Ovary (tissue), 10 donors: ENCODE measurements at places on chromosomes 12 and 14.

DNA sequence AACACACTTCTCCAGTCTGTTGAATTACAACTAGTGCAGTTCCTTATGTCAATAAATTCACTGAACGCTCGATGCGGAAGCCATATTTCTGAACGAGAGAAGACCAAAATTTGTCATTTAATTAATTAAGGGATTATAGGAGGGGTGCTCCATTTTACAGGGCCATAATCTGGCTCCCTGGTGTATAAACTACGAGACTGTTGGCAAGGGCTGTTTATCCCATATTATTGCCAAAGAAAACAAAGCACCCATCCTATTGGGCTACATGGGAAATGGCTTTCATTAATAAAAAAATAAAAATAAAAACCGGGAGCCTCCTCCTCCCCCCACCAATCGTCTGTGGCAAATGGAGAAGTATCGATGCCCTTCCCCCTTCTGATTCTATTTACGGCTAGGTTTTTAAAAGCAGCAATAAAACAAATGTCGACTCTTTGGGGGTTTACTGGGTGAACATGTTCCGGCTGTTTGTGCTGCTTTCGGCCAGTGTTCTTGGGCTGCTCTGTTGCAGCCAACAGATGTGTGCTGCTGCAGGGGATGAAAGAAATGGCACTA lies 24.8 kb downstream of the ATF7 start:
- DNase-seq: no peak

GRCh38 chr14:103528146-103528586 lies 830 bp upstream of the TRMT61A start:
- DNase-seq: no peak

DNA sequence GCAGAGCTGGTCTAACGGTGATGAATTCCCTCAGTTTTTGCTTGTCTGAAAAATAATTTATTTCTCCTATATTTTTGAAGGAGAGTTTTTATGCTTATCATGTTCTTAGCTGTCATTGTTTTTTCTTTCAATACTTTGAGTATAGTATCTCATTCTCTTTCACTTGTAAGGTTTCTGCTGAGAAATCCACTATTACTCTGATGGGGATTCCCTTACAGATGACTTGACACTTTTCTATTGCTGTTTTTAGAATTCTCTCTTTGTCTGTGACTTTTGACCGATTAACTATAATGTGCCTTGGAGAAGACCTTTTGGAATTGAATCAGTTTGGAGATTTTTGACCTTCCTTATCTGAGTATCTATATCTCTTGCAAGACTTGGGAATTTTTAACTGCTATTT lies 139.6 kb downstream of the PRKD1 start:
- no peak for DNase-seq

- no peak for DNase-seq
Observed at GRCh38 chr14:22096514-22096895, 422.9 kb upstream of the OR4E1 start.

GRCh38 chr14:30864934-30865333 lies 9.4 kb upstream of the COCH start:
- no peak for DNase-seq

- DNase-seq: no peak
Observed at GRCh38 chr14:70810621-70811020, 1.3 kb upstream of the MAP3K9 start.

- DNase-seq: no peak
Observed at GRCh38 chr12:106170285-106170684, 31.5 kb upstream of the NUAK1 start.

- DNase-seq: no peak
Observed at GRCh38 chr12:110330544-110330943, 49.5 kb downstream of the ATP2A2 start.

GRCh38 chr14:23877538-23878180 lies 75.9 kb upstream of the DHRS4 start:
- no peak for DNase-seq

GRCh38 chr14:55052269-55052930 lies 953 bp downstream of the MAPK1IP1L start:
- no peak for DNase-seq

GRCh38 chr12:85814741-85815140 lies 21.5 kb downstream of the RASSF9 start:
- no peak for DNase-seq

- DNase-seq: no peak
Observed at GRCh38 chr12:2930865-2931264, 28.3 kb upstream of the TEAD4 start.
